CD4-positive, alpha-beta T cell treated with Interleukin-15 for 1 hour (primary cell): ENCODE measurements at places on chromosomes 12 and 14.

- DNase-seq: no peak
These were observed 486.4 kb downstream of the TMTC2 start for GRCh38 chr12:83172866-83173649.

DNA sequence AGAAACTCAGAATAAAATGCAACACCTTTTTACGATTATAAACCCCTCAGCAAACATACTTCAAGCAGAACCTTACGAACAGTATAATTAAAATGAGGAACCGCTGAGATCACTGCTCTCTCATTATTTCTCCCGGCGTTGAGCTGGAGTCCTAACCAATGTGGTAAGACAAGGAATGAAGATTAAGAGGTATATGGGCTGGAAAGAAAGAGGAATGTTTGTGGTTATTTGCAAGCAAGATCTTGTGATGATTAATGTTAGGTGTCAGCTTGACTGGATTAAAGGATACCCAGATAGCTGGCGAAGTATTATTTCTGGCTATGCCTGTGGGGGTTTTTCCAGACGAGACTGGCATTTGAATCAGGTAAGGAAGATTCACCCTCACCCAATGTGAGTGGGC, 10.3 kb upstream of the ZNF84 start:
- no peak for DNase-seq

GRCh38 chr12:93201990-93202389, 175.7 kb upstream of the NUDT4 start:
- DNase-seq: no peak

- DNase-seq: no peak
These were observed 754.5 kb downstream of the C12orf50 start for GRCh38 chr12:87274594-87275245.

DNA sequence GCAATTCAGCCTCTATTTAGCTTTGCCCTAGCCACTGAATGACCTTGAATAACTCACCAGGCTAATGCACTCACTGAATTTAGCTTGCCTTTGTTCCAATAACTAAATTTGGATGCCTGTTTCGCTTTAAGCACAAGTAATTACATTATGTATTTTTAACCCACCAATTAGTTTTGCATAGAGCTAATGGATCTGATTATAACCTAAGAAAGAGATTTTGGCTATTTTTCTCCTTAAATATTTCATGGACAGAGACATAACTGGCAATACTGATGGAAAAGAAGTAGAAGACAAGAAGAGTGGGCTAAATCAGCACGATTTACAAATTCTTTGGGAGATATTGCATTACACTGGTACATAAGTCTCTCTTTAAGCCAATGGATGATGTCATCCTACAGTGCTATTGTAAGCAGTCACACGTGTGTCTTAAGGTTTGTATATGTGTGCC, 85.7 kb downstream of the AKAP6 start:
- no peak for DNase-seq

- no peak for DNase-seq
These were observed 95.4 kb upstream of the SLCO1C1 start for GRCh38 chr12:20599757-20600156.

DNA sequence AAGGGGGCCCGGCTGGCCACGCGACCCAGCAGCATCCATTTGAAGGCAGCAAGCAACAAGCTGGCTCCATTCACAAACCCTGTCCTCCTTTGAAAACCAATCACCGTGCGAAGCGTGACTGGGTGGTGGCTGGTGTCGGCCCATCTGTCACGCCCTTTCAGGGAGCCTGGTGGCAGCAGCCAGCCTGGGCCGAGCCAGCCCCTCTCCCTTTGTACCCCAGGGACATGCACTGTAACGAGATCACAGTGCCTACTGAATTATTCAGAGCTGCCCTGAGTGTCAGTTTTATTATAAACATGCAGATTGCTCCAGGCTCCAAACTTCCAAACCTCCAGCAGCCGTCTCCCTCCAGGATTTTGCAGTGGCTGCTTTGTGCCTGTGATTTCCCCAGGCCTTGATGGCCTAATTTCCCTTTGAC, 22.3 kb upstream of the CTDSP2 start:
- no peak for DNase-seq

- no peak for DNase-seq
These were observed 106.3 kb upstream of the FKBP4 start for GRCh38 chr12:2688381-2688931.

DNA sequence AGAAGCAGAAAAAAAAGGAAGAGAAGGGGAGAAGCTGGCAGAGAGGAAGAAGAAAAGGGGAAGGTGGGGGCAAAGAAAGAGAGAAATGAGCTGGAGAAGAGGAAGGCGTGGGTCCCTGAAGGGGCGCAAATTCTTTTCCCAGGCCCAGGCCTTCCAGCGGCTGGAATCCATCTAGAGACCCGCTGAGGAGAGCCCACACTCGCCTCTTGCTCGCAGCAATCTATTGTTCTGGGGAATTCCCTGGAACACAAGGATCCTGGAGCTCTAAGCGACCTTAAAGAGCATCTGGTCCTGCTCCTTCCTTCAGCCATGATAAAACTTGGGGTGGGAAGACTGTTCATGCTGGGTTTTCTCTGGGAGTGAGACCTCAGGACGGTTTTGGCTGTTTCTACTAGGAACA, 41.2 kb upstream of the FKBP4 start:
- no peak for DNase-seq

DNA sequence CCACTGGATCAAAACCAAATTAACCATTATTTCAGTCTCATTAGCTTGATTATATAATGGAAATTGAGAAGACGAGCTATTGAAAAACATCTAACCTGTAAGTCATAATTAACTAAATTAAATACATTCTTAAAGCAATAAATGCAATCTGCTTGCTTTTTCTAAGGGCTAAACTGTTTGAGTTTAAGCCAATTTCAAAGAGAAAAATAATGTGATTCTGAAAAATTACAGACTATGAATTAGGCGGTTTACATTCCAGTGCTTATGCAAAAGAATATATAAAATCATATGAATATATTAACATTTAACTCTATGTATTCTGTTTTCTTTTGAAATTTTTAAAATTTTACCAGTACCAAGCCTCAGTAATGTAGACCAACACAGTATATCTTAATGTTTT, 1349.4 kb downstream of the FSCB start:
- no peak for DNase-seq

GRCh38 chr12:111607239-111607638, 8.1 kb upstream of the ATXN2 start:
- DNase-seq: no peak

GRCh38 chr14:69699748-69700303, 67.1 kb upstream of the SRSF5 start:
- no peak for DNase-seq
